ENCODE measurements at places on chromosomes 13 and 19. TPM values are rescaled to one million over a fixed set of nuclear protein-coding genes. Genes with fewer than 3 reads are reported as not detected.

Gene STARD13
- total RNA-seq, result 76.9 TPM

Gene VAV1
- not detected for total RNA-seq

Gene ZNF493
- 13.8 TPM for total RNA-seq

Gene LRRC25
- not detected for total RNA-seq

Gene CACNA1A
- 23.5 TPM for total RNA-seq

Gene FXYD1
- total RNA-seq, result 2.1 TPM

Gene ZNF480
- 9.9 TPM for total RNA-seq

Gene ATP1A3
- not detected for total RNA-seq

Gene NKPD1
- not detected for total RNA-seq

Gene DIAPH3
- total RNA-seq, result 8.4 TPM

Gene ZNF607
- 3.4 TPM for total RNA-seq

Gene LRRC8E
- 13.8 TPM for total RNA-seq

Gene GARIN5A
- not detected for total RNA-seq

Gene LINGO3
- total RNA-seq, result not detected

Gene SYNE4
- not detected for total RNA-seq

Gene PRSS57
- total RNA-seq, result not detected

All from hair follicle dermal papilla cell (primary cell).